ENCODE measurements at places on chromosomes 7 and 10. TPM values are rescaled to one million over a fixed set of nuclear protein-coding genes. Genes with fewer than 3 reads are reported as not detected.

The EGFR gene
- total RNA-seq: 0.10 TPM

The OR2A25 gene
- total RNA-seq: not detected

The NEBL gene
- total RNA-seq: 0.22 TPM

The PRSS37 gene
- not detected for total RNA-seq

The TAF5 gene
- 11.0 TPM for total RNA-seq

The WNT8B gene
- 0.24 TPM for total RNA-seq

The BRI3 gene
- total RNA-seq: 68.3 TPM

The KIAA1217 gene
- total RNA-seq: 6.4 TPM

GRCh38 chr10:96968682-96969423, 136.8 kb downstream of the LCOR start:
- no peak for DNase-seq

- no peak for DNase-seq
These were observed 40.7 kb downstream of the JAKMIP3 start for GRCh38 chr10:132106431-132106830.

DNA sequence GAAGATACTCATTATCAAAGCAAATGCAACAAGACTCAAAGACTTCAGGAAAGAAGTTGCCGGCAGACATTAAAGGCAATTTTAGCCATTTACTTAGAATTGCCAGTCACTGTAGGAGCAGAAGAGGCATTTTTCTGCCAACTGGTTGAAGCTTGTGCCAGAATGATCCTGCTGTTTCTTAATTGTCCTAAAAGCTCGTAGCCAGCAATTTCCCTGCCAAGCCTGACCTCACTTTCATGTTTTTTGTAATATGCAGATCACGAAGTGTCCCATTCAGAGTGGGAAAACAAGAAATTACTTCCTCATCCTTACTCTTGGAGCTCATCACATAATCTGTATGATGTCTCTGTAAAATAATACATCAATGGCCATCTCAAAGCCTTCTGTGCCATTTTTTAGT, 130.9 kb upstream of the ANKRD1 start:
- DNase-seq: no peak

GRCh38 chr10:21675157-21675796, 141.2 kb downstream of the MLLT10 start:
- peak; percentile 4 for DNase-seq

DNA sequence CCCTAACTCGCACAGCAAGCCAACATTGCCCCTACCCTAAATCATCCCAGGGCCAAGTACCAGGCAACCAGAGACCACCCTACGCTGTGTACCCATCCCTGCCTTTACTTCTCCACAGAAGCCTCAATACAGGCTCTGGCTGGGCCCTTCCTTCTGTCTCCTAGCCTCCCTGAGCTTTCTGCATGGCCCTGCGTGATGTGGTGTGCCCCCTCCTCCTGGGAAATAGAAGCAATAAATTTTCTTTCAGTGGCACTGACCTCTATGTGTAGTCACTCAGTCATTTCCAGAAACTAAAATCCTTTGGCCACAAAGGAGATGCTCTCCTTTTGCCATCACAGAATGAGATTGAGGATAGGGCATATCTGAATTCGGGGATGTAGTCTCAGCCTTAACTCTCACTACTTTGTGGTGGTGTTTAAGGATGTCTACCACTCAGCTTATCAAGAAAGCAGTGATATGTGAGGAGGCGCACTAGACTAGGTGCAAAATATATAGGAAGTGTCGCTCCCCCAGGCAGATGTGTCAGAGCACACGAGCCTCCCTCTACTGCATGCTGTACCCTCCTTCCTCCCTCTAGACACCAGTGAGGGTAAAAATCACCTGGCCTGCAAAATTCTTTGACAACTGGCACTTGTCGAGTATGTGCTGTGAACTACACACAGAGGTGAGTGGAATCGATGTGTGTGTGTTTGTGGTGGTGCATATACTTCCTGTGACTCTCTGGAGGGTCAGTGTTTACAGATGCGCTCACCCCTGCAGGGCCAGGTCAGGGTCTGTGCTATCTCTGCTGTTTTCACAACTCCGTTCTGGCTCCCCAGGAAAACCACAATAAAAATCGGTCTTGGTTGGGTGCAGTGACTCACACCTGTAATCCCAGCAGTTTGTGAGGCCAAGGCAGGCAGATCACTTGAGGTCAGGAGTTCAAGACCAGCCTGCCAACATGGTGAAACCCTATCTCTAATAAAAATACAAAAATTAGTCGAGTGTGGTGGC, 825.9 kb upstream of the IGFBP3 start:
- no peak for DNase-seq

DNA sequence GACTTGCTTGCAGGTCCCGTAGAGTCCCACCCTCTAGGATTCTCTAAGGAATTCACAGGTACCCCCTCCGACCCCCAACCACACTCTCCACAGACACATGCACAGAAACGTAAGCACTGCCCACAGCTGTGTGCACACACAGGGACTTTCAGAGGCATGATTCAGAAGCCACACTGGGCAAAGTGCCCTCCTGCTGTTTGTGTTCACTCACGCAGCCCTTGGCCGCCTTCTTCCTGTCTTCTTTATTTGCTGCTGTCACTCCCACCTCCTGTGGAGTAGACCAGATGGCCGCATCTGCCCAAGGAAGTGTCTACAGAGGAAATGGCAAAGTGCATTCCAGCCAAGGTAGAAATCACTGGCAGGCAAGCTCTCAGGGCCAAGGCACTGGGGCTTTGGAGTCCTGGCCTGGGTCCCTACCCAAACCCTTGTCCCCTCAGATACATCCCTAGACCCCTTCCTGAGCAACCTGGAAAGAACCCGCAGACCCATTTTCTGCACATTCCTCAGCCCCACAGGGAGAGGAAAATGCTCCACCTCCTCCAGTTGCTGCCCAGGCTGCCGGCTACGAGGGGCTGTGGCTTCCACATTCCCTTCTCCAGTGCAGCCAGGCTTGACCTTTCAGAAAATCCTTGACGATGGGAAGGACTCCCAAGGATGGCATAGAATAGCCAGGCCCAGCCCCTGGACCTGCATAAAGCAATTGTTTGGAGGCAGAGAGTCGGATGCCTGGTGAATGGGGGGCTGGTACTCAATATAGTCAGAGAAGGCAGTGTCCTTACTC, 21.6 kb upstream of the GIMAP8 start:
- DNase-seq: no peak

GRCh38 chr10:4028027-4028471, 243.0 kb upstream of the KLF6 start:
- no peak for DNase-seq

GRCh38 chr7:47370461-47371042, 211.4 kb downstream of the TNS3 start:
- no peak for DNase-seq

DNA sequence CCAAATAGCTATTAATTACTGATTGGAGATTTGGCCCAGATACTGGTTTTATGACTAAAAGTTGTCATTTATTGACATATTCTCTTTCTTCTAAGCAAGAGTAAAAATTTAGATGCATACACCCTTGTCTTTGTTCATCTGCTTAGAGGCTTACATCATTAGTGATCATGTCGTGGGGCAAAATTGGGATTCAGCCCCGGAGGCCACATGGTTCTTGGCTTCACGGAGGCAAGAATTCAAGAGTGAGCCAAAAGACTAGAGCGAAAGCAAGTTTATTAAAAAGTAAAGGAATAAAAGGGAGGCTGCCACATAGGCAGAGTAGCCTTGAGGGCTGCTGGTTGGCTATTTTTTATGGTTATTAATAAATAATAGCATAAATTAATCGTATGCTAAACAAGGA, 41.1 kb downstream of the MINPP1 start:
- DNase-seq: no peak

DNA sequence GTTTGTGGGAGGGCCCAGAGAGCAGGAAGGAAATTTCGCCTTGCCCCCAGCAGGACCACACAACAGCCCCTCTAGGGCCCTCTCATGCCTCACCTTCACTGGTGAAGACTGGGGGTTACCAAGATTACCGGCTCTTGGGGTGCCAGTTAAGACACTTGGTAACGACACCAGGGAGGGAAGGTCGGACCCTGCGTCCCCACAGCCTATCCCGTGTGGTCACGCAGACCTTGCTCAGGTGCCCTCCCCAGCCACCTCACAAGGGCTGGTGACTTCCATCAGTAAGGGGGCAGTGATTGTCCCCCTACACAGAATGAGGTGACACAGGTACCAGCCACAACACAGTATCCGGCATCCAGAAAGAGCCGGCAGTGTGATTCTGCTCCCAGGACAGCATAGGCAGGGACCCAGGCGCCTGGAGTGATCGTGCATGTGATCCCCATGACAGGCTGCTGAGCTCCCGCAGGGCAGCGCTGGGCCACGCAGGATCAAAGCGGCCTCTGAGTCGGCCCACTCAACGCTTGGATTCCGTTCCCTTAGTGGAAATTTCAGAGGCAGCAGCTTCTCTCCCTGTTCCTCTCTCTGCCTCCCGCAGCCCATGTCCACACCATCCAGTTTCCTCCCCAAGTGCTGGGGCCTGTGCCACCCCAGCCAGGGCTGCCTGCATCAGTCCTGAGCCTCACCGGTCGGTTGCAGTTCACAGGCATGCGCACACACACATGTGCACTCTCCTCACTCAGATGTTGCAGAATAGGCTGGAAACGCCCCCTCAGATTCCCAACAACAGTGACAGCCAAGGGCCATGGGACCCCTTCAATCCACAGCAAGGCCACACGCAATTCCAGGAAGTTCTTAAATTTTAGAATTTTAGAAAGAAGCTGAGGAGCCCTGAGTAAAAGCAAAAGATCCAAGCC, 35.8 kb downstream of the CAMK2B start:
- DNase-seq: no peak

DNA sequence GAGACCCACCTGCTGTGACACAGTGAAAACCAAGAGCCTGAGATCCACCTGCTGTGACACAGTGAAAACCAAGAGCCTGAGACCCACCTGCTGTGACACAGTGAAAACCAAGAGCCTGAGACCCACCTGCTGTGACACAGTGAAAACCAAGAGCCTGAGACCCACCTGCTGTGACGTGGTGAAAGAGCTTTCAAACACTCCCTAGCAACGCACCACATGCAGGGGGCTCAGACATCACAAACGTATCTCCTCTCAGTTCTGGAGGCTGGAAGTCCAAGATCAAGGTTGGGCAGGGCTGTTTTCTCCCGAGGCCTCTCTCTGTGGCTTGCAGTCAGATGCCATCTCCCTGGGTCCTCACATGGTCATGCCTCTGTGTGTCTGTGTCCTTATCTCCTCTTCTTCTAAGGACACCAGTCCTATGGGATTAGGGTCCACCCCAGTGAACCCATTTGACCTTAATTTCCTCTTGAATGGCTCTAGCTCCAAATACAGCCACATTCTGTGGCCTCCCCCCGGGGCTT, 43.8 kb downstream of the INSIG1 start:
- DNase-seq: no peak

- no peak for DNase-seq
These were observed 20.5 kb downstream of the ZRANB1 start for GRCh38 chr10:124962421-124962820.

DNA sequence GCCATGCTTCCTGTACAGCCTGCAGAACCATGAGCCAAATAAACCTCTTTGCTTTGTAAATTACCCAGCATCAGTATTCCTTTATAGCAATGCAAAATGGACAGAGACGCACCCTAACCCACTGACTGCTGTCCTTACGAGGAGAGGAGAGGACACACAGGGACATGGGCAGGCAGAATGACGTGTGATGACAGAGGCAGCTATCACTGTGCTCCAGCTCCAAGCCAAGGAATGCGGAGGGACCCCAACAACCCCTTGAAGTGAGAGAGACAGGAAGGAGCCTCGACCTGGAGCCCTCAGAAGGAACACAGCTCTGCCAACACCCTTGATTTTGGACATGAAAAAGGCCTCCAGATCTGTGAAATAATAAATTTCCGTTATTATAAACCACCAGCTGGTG, 46.6 kb upstream of the EBF3 start:
- DNase-seq: no peak

All from activated T-helper 1 cell treated with anti-CD3 and anti-CD28 coated beads, Interleukin-12 subunit alpha, Interleukin-12 subunit beta, Interleukin-2, Interleukin-4 antibody, amounts not matched to agents 30 ng/mL and 10 ng/mL and 1 ng/mL, durations not matched to agents 14 hours and 24 hours and 36 hours (primary cell).